ENCODE measurements at places on chromosomes 2 and 18.

- DNase-seq, result no peak
These were observed 15.5 kb upstream of the CLASP1 start for GRCh38 chr2:121664713-121665112.

GRCh38 chr2:220455351-220455990 is 828.0 kb downstream of the SLC4A3 start:
- DNase-seq, result no peak

- no peak for DNase-seq
These were observed 13.4 kb downstream of the ARHGAP15 start for GRCh38 chr2:143142598-143142997.

- no peak for DNase-seq
These were observed 11.3 kb downstream of the HNMT start for GRCh38 chr2:137975280-137976271.

DNA sequence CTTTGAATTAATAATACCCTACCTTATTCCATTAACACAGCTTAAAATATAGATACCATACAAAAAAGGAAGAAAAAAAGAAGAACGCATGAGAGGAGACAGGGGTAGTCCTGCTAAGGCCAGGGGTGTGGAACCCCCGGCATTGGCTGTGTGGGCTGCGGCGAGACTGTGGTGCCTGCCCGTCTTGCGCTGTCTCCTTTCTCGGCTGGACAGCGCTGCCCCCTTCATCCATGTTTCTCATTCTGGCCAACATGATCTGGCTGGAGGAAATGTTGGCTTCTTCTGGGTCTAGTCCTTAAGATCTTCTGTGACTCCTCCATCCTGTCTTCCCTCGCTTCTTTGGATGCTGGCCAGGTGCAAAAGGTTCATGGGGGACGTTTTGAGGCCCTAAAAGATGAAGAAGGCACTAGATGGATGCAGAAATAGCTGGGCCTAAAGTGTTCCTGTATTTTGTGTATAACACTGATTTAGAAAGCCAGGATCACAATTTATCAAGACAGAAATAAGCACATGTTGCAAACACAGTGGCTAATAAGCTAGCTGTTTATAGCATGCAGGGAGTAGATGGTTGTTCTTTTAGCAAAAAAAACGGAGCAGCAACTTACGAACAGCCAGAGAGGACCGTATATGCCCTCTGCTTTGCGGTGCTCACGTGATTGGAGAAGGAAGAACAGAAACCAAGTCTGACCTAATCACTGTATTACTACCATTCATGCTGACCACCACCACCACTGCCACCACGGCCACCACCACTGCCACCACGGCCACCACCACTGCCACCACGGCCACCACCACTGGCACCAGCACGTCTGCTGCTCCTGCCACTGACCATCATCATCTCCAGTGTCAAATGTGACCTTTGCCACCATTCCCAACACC is 71.7 kb upstream of the ASB18 start:
- no peak for DNase-seq
